ENCODE measurements at places on chromosomes 11 and 22.

GRCh38 chr11:83157594-83158356 lies 844 bp downstream of the PCF11 start:
- DNase-seq: no peak

- no peak for DNase-seq
Observed at GRCh38 chr22:39363751-39364515, 14.1 kb downstream of the SYNGR1 start.

DNA sequence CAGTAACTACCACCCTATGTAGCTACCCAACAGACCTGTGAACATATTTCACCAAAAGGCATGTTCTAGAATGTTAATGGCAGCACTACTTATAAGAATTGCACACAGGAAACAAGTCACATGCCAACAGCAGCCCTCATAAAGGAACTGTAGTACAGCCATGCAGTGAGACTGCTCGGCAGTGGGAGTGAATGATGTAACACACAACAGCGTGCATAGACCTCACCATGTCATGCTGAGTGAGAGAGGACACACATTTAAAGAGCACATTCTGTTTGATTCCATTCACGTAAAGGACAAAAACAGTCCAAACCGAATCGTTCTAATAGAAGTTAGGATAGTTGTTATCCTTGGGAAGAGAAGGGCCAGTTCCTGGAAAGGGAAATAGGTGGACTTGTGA lies 27.2 kb upstream of the KIRREL3 start:
- no peak for DNase-seq

DNA sequence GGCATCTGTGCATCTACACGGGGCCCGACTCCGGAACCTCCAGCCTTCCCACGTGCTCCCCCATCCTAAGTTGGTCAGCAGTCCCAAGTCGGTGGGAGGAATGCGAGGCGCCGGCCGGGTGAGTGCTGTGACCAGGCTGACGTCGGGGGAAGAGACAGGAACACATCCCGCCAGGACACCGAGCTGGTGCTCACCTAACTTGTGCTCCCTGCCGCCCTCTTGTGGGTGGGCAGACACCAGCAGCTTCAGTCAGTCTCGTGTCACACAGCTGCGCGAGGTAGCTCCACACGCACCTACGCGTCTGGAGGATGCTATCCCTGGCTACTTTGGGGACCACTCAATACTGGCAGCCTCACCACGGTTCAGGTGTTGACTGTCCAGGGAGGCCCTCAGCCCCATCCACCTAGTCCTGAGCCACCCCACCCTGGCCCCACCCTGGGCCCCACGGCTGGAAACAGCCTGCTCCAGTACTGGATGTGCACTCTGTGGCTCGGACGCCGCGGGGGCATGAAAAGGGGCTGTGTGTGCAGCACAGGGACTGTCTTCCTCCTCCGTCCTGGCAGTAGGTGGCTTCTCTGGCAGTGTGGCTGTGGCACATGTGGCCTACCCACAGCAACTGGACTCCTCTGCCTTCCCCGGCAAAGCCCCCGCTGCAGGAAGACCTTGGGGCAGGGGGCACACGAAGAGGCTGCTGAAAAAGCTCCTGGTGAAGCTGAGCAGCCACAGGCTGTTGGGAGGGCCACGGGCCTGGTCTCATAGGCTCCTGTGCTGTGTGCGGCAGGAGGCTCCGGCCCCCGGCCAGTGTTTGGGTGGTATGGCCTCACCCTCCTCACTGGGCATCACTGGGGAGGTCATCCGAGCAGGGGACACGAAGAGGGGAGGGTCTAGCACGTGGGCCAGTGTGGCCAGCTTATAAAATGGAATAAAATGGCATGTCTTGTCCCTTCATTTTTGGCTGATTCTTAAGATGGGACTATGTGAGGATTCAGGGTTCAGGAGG lies 11.2 kb upstream of the BID start:
- DNase-seq: no peak

DNA sequence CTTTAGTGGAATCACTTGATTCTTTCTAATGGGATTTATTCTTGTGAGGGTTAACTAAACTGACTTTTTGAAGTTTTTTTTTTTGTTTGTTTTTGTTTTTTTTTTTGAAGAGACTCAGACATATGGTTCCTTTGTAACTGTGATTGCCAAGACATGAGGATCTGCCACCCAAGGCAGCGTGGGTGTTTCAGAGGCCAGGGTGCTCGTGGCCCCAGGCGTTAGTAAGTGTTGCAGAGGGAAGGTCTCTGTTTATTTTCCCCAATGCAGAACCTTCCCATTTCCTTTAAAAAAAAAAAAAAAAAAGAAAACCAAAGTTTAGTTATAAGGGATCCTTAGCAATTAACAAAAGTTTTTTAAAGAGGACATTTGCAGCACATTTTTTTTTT lies 94.8 kb downstream of the CTTN start:
- DNase-seq: no peak

DNA sequence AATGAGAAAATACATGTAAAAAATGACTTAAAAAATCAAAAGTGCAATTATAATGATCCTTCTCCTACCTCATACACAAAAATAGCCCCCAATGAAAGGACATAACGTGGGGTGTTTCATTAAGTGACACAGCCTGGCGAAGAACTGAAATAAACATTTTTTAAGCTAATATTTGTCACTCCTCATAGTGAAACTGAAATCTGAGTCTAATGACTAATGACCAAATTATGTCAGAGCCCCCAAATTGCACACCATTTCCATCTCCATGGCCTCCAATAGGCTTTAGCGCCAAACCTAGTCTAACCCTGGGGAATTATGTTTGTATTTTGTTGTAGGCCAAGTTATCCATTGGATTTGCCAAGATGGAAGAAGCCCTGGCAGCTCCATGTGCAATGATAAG lies 119.1 kb downstream of the WT1 start:
- DNase-seq: no peak

DNA sequence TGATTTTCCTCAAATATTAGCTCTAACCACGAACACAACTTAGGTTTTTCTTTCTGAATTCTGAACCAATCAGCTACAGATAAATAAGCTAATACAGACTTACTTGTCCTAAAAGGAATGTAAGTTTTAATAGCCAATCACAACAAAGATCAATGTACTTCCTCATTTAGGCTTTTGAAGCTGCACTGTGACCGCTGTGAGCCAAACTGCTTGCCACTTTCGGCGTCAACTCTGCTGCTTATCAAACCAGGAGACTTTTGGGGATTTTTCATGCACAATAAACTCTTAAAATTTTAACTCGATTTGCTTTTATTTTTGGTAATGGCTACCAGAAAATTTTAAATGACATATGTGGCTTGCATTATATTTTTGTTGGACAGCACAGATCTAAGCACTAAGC lies 92.5 kb downstream of the TMPRSS5 start:
- no peak for DNase-seq

DNA sequence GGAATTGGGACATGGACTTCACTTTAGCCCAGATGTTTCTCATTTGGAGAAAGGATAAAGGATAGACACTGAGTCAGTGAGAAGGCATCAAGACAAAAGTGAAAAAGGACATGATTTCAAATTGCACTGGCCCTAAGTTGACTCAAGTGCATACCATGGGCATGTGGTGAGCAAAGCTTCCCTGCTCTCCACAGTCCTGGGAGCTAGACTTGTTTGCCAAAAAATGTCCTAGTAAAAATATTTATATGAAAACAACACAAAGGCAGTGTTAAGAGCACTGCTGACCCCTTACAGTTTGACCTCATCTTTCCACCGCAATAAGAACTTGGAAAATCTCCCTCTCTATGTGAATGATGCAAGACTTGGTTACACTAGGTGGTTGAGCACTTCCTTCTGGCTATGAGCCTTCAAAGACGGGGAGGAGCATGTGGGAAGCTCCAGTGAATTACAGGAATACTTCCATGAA lies 46.5 kb upstream of the FIBIN start:
- DNase-seq: no peak

- no peak for DNase-seq
Observed at GRCh38 chr11:94241896-94242295, 62.5 kb upstream of the IZUMO1R start.

- DNase-seq: no peak
Observed at GRCh38 chr11:123478352-123478987, 48.4 kb downstream of the GRAMD1B start.

GRCh38 chr11:19982774-19983495 lies 177.3 kb downstream of the DBX1 start:
- no peak for DNase-seq

GRCh38 chr11:132095230-132096131 lies 725.1 kb downstream of the NTM start:
- DNase-seq: no peak

DNA sequence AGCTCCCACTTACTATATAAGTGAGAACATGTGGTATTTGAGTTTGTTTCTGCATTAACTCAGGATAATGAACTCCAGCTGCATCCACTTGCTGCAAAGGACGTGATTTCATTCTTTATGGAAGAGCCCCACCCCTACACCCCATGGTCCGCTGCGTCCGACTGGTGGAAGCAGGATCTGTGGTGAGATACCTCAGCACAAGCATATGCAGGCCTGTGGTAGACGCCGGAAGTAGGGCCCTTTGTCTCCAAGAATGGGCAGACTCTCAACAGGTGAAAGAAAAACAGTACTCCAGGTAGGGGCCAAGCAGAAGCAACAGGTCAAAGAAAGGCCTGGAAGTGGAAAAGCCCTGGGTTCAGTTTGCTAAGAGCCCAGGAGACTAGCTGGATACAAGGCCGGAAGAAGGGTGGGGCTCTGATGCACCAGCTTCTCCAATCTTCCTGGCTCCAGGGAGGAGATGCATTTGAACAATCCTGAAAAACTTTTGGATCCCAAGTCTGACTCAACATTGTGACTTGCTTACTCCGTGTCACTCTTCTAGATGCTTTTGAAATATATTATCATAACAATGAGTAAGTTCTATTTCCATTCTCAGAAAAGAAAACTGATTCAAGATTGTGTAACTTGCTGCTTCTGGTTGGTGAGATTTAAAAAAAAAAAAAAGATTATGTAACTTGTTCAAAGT lies 30.4 kb downstream of the NEAT1 start:
- DNase-seq: no peak

- DNase-seq: no peak
Observed at GRCh38 chr22:48719978-48720661, 1107.6 kb downstream of the BRD1 start.

DNA sequence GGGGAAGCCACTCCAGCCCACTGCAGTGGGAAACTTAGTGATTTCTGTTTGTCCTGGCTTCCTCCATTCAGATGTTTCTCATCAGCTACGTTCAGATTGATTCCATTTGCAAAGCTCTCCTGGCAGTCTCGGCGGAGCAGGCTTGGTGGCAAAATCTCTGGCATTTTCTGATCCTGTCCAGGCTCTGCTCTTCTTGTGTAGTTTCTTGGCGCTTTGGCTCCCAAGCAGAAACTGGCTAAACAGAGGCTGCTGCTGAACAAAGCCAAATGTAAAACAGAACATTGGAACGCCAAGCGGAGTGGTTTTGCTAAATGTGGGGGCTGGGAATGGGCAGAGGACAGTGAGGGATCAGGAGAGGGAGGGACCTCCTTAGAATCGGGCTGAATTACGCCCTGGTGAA lies 36.7 kb downstream of the ADAMTS8 start:
- DNase-seq: no peak

DNA sequence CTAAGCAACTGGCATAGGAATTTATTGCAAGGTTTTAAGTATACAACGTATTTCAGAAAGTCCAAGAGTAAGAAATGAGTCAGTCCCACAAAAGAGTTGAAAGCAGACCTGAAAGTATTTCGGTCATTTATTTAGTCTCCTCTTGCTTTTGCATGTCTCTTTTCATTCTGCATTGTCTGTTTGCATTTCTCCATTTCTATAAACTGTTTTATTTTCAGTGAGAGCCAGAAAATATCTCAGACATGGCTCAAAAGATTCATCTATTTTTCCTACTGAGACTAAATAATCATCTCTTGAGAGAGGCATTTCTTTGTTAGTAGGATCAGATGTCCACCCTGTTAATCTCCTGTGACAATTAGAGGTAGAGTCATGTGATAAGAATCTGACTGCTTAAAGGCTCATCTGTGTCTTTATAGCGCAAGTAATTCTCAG lies 219.1 kb upstream of the CCDC179 start:
- no peak for DNase-seq

DNA sequence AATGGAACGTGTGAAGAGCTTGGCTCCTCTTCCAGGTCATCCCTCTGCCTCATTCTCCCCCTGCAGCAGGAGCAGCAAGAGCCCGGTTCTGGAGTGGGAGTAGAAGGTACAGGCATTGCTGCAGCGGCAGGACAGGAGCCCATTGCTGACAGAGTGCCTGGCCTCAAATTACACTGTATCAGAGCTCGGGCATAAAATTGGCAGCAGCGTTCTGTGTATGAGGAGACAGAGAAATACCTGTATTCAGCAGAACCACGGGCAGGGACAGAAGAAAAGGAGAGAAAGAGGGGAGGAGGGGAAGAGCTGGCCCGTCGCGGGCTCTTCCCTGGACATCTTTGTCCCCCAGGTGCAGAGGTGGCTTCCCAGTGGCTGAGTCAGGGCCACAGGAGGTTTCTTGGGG lies 2.6 kb upstream of the NCF4 start:
- DNase-seq: no peak

- DNase-seq: no peak
Observed at GRCh38 chr11:16945671-16946469, 68.3 kb downstream of the PLEKHA7 start.

DNA sequence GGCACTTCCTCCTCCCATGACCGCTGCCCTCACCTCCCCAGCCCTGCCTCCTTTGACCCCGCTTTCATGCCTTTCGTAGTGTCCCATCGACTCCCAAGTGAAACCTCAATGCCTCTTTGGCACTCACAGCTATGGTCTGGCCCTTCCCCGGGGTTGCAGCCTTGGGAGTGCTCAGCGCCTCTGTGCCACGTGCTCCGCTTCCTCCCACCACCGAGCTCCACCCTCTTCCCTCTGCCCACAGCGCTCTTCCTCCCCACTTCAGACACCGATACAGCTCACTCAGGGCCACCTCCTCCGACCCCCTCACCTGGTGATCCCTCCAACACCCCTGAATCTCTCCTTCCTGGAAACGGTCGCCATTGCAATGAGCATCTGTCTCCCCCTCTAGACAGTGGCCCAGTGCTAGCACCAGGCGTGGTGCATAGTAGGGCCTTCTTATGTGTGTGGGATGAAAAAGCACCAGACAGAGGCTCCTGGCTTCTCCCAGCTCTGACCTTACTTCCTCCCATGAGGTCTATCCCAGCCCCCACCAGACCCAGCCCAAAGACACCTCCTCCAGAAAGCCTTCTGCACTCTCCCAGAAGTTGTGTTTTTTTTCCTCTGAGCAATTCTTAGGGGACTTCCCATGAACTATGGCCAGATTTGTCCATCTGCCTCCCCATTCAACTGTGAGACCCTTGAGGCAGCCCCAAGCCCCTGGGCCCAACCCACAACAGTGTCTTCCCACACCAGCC lies 16.4 kb upstream of the SCGB1A1 start:
- DNase-seq: no peak

- no peak for DNase-seq
Observed at GRCh38 chr11:69430566-69430965, 50.9 kb upstream of the LINC01488 start.

DNA sequence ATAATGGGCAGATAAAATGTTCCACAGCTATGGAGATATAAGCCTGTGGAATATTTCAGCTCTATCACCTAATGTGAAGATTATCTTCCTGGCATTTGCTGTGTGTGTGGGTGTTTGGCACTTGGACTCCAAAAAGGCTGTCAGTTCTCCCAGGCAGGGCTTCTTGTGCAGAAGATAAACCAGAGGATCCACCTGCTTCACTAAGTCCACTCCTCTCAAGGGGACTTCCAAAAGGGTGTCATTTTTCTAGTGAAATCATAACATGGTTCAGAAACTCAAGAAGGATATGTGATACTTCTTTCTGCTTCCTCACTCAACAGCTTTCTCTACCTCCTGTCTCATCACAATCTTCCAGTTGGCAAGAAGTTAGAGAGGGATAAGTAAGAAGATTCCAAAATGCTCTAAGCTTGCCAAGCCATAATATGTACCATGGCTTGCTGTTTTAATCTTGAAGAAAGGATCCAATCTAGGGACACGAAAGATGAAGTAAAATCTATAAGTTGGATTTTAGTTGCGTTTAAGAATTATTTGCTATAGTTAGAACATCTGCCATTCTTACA lies 206.2 kb upstream of the MTMR2 start:
- no peak for DNase-seq
